ENCODE measurements at places on chromosomes 5 and 9.
A peak's percentile ranks its signal among the peaks of the same experiment; 100 is the strongest.

GRCh38 chr9:114196979-114197622 is 41.8 kb downstream of the COL27A1 start:
- no peak for DNase-seq

DNA sequence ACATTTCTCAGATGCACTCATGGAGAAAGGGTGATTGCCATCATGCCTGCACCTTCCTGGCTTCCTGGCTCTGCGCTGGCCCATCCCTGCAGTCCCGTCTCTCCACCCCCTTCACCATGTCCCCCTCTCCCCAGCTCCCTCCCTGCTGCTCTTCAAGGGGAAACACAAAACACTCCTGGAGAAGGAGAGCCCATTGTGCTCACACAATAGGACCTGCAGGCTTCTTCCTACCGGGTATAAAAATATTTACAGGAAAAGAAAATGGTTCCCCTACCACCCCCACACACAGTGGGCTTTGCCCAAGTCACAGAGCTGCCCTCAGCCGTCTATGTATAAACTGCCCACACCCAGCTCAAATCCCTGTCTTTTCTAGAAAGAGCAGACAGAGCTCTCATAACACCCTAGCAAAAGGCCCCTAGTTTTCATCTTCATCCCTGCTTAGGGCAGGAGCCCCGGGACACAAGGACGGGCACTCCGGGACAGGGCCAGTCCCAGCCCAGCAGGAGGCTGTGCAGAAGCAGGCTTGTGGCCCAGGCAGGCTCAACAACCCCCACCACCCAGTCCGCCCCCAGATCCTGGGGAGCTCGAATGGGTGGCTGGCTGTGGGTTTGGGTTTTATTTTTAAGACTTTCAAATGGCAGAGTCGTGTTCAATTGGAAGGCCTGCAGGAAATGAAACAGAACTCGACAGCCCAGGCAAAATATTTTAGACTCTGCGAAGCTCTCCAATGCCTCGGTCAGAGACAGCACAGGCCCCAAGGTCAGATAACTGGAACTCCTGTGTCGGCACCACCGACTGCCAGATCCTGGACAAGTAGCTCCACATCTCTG is 77.3 kb downstream of the LRSAM1 start:
- no peak for DNase-seq

DNA sequence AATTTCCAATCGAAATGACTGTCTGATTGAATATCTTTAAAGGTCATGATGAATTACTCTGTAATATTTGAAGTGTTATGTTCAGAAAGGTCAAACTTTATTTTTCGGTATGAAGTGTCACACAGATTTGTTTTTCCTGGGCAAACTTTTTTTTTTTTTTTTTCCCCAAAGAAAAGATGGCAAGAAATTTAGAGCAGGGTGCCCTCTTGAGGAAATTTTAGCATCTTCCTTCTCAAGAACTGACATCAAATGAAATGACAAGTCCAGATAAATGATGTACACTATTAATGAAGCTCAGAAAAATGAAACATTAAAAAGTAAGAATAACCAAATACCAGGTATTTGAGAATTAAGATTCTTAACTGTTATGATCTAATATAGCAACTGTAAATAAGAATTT is 123.6 kb downstream of the INVS start:
- DNase-seq = peak; percentile 39

- DNase-seq = peak; percentile 54
Measured at GRCh38 chr5:170633235-170634081, 129.6 kb downstream of the KCNIP1 start.

All from COLO829 (cell line).